Amniotic stem cell (primary cell): ENCODE measurements at places on chromosomes 7 and 10.

GRCh38 chr7:91946549-91946948 is 5.9 kb downstream of the AKAP9 start:
- no peak for DNase-seq

GRCh38 chr10:97633921-97634320 is 621 bp upstream of the MORN4 start:
- no peak for DNase-seq

DNA sequence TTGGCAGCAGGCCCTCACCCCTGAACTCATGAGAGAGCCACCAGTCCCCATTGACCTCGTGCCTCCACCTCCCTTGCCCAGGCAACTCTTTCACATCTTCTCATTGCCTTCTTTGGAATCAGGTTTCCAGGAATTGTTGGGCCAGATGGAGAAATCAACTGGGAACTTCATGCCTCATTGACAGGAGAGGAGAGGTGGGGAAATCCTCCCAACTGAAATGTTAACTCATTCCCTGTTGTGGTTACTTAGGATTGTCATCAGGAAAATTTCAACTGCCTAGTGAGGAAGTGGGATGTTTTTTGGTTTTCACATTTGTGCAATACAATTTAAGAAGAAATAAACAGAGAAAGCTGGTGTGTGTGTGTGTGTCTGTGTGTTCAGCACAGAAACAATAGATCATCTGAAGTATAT is 106.6 kb upstream of the INHBA start:
- no peak for DNase-seq

DNA sequence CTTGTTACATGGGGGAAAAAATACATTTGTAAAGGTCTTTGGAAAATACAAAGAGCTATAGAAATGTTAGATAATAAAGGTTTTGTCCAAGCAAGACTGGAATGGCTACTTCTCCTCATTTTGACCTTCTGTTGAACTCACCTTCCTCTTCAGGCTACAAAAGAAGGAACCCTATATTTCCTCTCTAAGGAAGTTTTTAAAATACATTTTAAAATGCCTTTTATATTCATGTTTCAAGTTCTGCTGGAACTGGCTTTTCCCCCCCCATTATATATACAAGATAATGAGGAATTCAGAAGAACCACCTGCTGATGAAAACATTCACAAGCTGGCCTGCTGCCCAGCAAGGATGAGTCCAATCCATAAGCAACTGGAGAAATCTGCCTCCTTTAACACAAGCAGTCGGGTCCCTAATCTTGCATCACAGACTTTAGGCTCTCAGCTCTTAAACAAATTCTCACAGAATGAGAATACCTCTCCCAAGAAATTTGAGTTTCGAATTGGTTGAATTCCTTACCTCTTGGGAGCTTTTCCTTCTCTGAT is 44.6 kb downstream of the MTERF1 start:
- no peak for DNase-seq

- DNase-seq: no peak
These were observed 26.8 kb upstream of the C10orf53 start for GRCh38 chr10:49652421-49653272.

DNA sequence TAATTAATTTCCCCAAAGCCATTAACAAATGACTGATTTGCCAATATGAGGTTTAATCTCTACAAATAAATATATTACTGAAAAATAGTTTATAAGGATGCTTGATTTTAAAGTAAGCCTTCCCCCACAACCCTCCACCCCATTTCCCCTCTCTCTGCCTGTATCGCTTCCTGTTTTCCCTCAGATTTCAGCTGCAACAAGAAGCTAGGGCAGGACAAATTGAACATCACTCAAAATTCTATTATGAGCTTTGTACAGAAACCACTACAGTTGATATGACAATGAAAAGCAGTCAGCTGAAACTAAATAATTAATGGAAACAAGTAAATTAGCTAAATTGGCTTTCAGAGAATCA is 109.0 kb upstream of the SP4 start:
- no peak for DNase-seq

- no peak for DNase-seq
These were observed 220.0 kb downstream of the ARHGAP21 start for GRCh38 chr10:24503461-24504320.

DNA sequence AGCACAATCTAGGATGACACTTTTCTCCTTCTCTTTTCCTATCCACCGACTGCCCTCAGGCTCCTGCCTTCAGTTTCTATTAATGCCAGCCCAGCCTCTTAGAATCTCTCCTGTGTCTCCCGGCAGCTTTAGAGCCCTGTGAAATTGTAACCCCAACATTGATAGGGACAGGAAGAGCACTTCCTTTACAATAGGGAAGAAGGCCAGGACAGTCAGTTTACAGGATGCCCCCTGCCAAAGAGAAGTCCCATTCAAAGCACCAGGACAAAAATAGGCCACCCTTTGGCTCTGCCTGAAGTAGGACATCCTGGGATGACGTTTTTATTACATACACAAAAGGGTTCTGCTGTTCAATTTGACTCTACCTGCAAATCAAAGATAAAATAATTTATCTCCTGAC is 64.7 kb upstream of the ANK3 start:
- DNase-seq: no peak

- peak; percentile 49 for DNase-seq
These were observed 1.2 kb downstream of the BAG3 start for GRCh38 chr10:119652361-119652730.

- peak; percentile 39 for DNase-seq
These were observed 41.9 kb upstream of the SYPL1 start for GRCh38 chr7:106153891-106154449.

DNA sequence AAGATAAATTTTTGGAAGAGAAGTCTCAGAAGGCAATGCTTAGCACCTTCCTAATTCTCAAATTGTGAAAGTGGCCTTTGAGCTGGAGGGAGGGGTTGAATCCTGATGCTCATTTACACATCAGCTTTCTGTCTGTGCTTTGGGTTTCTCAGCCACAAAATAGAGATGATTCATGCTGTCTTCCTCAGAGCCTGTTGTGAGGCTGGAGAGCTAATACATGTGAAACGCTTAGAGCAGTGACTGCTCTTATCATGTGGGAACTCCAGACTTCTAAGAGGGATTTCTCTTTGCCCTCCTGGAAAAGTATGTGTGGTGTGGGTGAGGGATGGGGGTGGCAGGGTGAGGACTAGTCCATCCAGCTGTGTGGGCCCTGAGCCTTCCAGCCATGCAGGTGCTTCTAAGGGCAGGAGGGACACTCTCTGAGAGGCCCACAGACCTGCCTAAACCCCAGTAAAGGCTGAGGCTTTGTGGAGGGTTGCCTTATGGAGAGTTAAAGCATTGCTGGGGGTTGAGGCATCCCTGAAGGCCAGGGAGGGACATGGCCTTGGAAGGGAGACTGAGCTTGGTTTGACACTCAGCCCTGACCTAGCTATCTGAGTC is 4.8 kb upstream of the EVX1 start:
- DNase-seq: no peak

DNA sequence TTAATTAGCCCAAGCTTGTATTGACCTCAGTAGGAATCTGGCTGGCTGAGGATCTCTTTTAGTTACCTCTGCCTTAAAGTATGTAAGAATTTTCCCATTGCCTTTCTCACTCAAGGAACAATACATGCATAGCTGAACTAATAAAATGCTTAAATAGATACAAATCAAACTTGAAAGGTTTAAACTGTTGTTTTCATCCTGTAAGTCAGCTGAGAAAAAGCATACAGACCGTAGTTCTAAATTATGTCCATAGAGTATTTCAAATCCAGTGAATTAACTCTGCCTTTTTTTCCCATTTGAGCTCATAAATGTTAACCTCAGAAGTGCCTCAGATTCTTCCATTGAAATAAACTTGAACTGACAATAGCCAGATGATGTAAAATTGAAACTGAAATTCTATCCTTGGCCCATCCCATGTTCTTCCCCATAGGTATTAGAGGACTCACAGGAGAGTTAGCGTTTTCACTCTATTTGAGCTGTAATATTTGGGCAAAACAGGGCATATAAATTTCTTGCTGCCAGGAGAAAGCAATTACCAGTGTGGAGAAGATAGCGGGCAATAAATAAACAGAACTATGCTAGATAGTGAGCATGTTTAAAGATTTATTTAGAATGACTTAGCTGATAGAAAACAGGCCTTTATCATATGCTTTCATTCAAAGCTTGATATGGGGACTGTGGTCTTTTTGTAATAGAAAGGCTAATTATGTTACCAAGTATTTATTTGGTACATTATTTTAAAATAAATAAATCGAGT is 163.7 kb downstream of the WNT2 start:
- no peak for DNase-seq

DNA sequence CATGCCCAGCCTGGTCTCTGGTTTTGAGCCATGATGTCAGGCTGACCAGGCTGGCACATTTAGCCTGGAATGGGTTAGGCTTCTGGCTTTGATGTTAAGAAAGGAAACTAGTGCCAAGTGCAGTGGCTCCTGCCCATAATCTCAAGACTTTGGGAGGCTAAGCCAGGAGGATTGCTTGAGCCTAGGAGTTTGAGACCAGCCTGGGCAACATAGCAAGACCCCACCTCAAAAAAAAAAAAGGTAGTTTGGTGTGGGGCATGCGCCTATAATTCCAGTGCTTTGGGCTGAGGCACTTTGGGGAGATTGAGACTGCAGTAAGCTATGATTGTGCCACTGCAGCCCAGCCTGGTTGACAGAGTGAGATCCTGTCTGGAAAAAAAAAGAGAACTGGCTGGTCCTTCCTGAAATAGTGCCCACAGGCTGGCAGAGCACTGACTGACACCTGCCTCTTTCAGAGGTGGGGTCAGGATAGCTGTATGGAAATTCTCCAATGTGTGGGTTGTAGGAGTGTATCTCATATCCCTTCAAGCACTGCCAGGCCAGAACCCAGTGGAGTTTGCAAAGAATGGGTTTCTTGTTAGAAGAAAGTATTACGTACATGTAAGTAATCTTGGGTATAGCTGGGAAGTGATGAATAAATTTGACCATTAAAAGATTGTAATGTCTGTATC is 61.3 kb downstream of the KAT6B start:
- DNase-seq: no peak

DNA sequence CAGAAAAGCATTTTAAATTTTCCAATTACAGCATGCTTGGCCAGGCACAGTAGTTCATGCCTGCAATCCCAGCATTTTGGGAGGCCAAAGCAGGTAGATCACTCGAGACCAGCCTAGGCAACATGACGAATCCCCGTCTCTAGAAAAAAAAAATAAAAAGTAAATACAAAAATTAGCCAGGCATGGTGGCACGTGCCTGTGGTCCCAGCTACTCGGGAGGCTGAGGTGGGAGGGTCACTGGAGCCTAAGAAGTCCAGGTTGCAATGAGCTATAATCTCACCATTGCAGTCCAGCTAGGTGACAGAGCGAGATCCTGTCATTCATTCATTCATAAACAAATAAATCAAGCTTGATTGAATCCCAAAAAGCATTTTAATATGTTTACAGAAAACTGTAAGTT is 234.9 kb downstream of the PARD3 start:
- no peak for DNase-seq

DNA sequence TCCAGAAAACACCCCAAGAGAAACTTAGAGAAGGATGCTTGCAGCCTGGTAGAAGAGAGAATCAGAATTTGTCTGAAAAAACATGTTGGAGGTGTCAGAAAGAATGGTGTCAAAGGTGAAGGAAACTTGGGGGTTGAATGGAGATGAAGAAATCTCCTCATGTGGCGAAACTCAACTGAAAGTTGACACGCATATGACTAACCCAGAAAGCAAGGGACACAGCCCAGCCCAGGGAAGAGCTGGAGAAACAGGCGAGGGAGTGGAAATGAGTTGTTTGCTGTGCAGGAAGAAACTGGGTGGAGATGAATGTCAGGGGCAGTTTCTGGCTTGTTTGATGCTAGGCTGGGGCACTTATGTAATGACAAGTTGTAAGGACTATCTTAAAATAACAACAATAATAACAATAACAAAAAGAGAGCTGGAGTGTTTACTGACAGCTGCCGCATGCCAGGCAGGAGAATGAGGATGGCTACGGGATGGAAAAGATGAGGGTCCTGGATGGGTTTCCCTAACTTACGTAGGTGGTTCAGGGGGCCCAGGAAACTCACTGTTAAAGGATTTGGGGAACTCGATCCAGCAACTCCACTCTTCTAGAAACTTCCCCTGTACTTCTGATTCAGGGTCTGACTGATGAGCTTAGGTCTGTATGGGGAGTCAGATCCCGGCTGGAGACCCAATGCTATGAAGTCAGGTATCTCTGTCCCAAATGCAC is 57.4 kb downstream of the MAP3K8 start:
- no peak for DNase-seq

GRCh38 chr10:29731760-29732159 is 97.0 kb upstream of the SVIL start:
- no peak for DNase-seq

DNA sequence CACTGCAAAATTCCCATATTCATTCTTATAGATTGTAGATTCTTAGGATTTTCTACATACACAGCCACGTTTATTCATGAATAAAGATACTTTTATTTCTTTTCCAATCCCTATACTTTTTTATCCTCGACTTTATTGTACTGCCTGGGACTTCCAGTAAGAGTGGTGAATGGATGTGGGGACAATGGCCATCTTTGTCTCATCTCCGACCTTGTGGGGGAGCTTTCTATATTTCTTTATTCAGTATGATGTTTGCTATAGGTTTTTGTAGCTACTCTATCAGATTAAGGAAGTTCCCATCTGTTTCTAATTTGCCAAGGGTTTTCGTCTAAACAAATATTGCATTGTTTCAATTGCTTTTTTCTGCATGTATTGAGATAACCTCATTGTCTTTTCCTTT is 184.3 kb downstream of the FOXP2 start:
- DNase-seq: no peak

GRCh38 chr7:27178366-27178765 is 4.2 kb upstream of the HOXA10 start:
- DNase-seq: no peak

GRCh38 chr10:110500515-110500905 is 2.8 kb downstream of the DUSP5 start:
- DNase-seq: peak; percentile 74

DNA sequence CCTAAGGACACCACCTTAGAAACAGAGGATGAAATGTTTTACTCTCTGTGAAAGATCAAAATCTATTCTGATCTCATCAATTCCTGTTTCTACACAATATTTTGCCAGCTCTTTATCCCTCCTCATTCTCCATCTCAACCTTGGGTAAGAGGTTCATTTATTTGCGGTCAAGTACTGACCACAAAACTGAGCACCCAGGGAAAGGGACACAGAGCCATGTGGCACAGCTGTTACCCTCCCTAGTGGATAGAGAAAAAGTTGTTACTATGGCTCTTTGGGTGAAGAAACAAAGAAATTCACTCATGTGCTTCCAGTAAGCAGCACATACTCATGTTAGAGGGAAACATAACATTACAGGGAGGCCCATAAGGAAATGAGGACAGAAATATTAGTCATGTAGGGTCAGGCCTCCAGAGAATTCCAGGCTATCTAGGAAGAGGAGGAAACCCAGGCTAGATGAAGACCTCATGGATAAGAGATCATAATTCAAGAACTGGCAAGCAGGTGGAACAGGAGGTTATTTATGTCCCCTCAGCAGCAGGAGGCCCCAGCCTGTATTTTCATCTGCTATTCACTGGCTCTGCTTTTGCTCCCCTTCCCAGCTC is 114.5 kb downstream of the ATE1 start:
- DNase-seq: no peak

GRCh38 chr7:71972534-71972933 is 439.6 kb downstream of the CALN1 start:
- DNase-seq: no peak
